PC-3 (cell line): ENCODE measurements at places on chromosomes 4 and X.
A peak's percentile ranks its signal among the peaks of the same experiment; 100 is the strongest.

- DNase-seq: no peak
These were observed 35.7 kb downstream of the APOO start for GRCh38 chrX:23871905-23872546.

DNA sequence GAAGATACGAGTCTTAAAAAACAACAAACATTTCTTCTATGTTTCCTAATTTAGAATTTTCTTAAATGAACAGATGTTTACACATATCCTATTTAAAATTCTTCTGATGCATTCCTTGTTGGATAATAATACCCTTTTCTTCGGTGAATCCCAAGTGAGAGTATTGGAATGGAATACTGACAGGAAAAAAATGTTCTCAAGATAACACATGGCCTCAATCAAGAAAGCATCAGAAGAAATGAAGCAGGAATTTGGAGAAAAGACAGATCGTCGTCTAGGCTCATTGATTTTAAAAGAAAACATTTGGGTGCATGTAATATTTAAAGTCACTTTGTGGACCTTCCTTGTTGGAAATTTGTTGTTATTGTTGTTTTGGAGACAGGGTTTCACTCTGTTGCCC, 196.9 kb upstream of the ANK2 start:
- DNase-seq: no peak

- no peak for DNase-seq
These were observed 26.7 kb downstream of the PJA1 start for GRCh38 chrX:69138512-69138911.

DNA sequence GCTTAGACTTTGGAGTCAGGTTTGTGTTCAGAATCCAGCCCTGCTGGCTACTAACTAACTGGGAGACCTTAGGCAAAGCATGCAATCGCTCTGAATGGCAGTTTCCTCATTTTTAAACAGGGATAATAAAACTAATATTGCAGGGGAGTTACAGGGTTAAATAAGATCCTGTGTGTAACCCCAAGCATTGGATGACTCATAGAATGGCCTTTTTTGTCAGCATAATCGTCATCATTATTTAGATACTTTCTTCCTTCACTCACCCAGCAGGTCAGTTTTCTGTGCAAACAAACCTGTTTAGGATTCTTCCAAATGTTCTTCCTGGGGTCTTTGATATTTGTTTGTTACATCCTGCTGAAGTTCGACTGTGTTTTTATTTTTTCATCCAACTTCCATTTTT, 208.2 kb downstream of the EVC2 start:
- peak; percentile 67 for DNase-seq

DNA sequence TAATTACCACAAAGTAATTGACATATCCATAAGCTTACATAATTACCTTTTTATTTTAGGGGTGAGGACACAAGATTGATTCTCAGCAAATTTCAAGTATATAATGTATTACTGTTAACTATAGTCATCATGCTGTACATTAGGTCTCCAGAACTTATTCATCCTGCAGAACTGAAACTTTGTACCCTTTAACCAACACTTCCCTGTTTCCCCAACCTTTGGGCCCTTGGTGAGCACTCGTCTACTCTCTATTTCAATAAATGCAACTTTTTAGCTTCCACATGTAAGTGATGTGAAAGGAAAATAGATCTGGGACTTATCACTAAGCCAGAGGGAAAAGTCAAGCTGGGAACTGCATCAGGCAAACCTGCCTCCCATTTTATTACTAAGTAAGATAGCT, 33.6 kb upstream of the CCNG2 start:
- no peak for DNase-seq

GRCh38 chr4:176793060-176793605, 411 bp upstream of the VEGFC start:
- no peak for DNase-seq

DNA sequence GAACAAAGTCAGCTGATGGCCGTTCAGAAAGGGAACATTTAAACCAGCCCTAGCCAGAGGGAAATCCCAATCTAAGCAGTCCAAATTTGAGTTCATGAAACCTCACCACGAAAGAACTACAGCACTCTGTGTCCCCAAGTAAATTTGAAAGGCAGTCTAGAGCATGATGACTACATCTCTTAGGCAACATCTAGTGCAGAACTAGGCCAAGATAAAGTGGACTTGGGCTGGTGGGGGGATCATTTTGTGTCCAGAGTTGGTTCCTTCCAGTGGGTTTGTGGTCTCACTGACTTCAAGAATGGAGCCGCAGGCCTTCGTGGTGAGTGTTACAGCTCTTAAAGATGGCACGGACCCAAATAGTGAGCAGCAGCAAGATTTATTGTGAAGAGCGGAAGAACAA, 64.9 kb downstream of the KLHL4 start:
- DNase-seq: no peak

- DNase-seq: no peak
These were observed 13.4 kb upstream of the GTPBP6 start for GRCh38 chrX:331825-332495.

GRCh38 chrX:83145876-83146275, 362.2 kb upstream of the POU3F4 start:
- DNase-seq: no peak

GRCh38 chr4:22522206-22522605, 6.3 kb upstream of the ADGRA3 start:
- no peak for DNase-seq

GRCh38 chr4:14908635-14909034, 93.6 kb upstream of the CPEB2 start:
- peak; percentile 75 for DNase-seq

DNA sequence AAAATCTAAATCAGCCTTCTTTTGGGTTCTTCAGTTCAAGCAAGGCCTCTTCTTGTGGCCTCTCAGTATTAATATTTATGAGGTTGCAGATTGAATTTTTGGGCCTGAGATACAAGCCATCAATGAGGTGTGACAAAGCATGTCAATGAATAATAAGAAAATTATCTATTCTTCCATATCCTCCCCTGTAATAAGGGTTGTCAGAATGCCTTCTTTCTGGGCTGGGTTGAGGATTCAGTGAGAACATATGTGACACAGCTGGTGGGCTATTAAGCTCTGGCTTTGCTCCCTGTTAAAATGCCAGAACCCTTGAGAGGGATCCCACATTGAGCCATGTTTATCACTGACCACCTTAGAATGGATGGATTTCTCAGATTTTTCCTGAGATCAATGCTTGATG, 187.2 kb downstream of the AR start:
- DNase-seq: no peak

DNA sequence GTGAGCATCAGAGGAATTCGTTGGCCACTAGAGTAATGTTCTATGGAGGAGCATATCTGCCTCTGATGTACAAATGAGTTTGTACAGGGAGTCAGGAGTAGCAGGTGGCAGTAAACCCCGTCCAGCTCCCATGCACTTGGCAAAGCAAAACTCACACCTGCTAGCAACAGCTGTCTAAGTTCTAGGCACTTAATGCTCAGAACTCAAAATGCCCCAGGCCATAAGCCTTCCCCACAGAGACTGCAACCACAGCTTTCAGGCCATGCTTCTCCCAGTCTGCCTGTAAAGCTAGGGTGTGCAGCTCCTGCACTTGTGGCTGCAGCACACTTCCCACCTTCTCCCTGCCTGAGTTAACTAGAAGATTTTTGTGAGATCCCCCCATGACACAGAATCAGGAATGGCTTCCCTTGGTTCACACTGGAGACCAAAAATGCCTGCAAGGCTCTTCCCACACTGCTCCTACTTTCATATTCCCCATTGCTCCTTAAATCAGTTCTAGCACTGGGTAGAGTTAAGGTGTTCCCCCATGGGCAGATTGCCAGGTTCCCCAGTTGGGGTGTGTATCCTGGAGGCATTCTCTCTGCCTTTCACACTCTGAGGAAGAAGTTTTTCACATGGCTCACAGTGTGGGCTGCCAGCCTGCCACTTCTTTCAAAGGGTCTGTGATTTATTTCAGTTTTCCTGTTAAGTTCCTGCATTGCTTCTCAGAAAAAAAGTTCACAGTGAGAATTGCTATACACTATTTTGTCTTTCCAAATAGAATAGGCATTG, 189.9 kb downstream of the STPG2 start:
- no peak for DNase-seq

DNA sequence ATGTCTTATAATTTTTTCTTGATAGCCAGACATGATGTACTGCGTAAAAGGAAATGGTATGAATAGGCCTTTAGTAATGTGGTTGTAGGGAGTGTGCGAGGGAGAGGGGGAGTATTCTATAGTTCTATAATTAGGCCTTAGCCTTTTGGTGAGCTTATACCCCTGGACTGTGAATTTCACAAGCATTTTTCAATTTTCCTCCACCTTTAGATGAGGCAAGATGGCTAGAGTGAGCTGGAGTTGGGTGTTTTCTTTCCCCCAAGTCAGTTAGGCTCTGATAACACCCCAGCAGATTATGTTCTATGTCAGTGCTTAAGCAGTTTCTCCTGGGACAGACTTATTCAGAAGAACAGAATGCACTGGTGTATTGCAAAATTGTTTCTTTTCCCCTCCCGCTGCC, 210.2 kb upstream of the NPY2R start:
- DNase-seq: no peak

DNA sequence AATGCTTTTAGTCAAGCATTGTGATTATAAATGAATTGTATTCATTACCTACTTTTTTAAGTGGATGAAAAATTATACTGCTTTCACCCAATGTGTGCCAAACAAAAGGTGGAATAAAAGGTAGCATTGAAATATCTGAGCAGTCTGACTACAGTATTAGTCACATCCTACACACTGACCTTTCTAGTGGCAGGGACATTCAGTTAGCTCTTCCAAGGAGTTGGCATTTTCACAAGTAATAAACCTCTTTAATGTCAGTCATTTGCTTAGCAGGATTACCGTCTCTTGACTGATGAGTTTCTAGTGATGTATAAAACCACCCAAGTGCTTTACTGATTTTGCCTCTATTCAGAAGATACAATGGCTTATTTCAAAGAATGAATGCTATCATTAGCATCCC, 687.9 kb downstream of the ARAP2 start:
- peak; percentile 73 for DNase-seq

- peak; percentile 20 for DNase-seq
These were observed 497.5 kb upstream of the IGFBP7 start for GRCh38 chr4:57607566-57608180.

GRCh38 chrX:133350751-133351150, 64.5 kb downstream of the GPC4 start:
- no peak for DNase-seq

- no peak for DNase-seq
These were observed 3.6 kb downstream of the MECP2 start for GRCh38 chrX:154093965-154094364.

DNA sequence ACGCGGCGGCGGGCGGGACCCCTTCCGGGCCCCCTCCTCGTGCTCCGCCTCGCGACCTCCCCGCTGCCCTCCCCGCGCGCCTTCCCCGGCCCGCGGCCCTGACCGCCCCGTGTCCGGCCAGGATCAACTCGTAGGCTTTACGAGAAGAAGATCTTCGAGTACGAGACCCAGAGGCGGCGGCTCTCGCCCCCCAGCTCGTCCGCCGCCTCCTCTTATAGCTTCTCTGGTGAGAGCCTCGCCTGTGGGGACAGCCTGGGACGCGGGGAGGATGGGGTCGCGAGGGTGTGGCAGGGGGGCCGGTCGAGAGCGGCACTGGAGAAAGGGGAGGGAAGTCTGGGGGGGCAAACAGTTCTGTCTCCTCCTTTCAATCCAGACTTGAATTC, 465 bp downstream of the EMD start:
- no peak for DNase-seq

DNA sequence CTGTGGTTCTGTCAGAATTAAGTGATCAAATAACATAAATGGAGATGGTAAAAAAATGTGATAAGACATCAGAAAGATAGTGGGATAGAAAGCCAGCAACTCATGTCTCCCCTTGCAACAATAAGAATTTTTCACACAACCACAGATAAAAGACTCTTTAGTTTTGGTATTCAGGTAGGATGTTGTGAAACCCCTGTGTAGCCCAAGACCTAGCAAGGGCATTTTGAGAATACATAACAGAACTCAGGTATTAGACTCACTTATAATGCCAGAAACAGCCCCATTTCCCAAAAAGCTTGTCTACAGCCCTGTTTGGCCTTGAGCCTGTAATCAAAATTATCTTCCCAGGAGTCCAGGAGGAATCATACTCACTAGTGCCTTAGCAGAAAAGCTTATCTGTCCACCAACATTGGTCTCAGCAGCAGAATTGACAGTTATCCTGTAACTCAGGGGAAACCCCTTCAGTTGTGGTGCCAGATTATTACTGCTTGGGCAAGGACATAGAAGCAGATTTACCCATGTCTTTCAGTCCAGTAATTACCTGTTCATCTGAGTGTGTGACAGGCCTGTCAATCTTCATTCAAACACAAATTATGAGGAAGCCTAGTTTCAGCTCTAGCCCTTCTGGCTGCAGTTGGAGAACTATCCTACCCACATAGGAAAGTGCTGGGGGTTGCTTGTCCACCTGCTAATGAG, 41.0 kb upstream of the UGT2B17 start:
- DNase-seq: no peak

GRCh38 chr4:30920043-30920442, 199.9 kb downstream of the PCDH7 start:
- no peak for DNase-seq

DNA sequence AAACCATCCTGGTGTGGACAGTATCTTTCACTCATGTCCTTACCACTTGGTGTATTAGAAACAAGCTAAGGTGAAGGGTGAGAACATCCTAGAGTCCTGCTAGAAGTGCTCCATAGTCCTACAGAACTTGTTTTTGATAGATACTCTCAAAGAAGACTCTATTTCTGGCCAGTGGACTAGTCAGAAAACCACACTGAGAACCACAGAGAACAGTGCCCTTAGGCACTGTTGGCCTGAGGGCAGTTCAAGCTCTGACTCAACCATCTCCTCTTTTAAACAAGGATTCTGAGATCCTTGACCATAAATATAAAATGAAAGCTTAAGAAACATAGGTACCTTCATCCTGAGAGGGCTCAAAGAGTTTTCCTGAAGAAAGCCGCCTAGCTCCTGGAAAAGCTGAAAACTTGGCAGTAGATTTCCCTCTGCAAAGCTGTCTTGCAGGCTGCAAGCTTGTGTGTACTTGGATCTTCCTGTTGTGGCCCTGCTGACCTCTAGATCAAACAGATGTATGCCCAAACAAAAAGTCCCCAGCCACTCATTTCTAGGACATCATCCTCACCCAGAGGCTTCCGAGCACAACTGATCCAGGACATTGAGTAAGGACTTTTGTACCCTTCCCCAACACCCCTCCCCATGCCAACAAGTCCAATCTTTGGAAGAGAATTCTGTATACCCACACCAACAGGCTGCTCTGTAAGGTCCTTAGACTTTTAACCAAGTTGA, 111.6 kb upstream of the CXCL13 start:
- peak; percentile 38 for DNase-seq
